ENCODE measurements at places on chromosomes 5 and 9.

DNA sequence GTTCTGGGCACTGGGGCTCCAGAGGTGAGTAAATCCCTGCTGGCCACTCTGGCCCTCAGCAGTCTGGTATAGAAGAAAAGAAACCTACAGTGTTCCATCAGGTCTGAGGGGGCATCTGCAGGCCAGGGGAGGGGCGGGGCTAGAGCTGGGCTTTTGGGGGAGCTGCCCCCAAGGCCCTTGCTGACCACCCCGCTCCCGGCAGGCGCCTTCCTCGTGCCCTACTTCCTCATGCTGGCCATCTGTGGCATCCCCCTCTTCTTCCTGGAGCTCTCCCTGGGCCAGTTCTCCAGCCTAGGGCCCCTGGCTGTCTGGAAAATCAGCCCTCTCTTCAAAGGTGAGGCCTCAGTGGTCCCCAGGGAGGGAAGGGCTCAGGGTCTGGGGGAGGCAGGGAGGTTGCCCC is 6.7 kb downstream of the SLC6A7 start:
- DNase-seq, result no peak

DNA sequence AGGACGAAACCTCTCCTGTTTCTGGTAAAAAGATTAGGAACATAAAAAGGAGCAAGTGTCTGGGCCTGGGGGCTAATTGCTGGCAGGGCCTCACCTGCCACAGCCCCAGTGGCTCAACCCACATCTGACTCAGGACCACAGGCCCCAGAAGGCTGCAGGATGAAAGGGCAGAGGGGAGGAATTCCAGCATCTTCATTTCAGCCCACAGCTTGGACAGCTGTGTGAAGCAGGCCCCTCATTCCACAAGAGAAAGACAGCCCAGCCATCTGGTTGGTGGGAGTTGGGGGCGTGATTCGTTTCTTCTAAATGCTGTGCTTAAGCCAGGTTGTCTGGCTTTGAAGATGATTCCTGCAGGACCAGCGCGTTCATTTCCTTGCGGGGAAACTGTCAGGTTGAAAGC is 29.1 kb downstream of the NKX2-5 start:
- no peak for DNase-seq

DNA sequence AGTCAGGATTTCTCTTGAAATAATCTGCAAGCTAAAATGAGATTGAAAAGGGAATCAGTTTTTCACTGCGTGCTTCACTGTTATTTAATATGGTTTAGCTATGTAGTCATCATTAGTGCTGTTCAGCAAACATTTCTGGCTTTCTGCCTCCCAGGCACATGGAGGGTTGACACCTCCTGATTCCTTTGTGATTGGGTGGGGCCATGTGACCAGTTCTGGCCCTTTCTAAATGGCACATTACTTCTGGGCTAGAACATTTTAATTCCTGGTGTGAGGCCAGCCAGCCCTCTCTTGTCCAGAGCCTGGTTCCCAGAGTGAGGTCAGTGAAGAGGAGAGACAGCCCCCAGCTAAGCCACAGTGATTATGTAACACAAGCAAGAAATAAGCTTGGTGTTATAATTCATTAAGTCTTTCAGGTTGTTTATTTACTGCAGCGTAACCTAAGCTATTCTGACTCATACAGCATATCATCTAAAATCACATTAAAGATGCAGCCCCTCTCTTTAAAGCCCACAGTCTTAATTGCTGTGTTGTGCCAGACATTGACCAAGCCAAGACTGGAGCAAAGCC is 17.4 kb upstream of the ARSI start:
- peak; percentile 100 for DNase-seq

DNA sequence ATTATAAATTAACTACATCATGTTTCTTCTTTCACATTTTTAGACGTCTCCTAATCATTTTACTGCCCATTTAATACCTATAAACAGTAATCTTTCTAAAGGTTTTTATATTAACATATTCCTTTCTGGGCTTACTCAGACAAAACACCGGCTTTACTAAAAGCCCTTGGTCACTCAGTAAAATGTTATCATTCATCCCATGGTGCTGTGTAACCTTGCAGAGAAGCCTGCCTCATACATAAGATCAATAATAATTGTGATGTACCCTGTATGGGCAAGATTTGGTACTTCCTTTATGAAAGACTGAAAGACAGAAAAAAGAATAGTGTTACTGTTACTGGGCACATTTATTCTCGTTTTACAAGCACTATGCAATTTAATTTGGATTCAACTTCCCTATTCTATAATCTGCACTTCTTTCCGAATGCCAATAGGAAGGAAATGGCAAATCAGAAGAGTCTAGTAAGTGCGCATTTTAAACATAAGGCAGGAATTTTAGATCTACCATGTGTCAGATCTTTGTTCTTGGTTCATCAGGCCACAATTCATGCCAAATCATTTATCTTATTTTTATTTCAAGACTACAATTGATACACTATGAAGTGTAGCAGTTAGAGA is 522.2 kb downstream of the CSNK1G3 start:
- DNase-seq, result no peak

DNA sequence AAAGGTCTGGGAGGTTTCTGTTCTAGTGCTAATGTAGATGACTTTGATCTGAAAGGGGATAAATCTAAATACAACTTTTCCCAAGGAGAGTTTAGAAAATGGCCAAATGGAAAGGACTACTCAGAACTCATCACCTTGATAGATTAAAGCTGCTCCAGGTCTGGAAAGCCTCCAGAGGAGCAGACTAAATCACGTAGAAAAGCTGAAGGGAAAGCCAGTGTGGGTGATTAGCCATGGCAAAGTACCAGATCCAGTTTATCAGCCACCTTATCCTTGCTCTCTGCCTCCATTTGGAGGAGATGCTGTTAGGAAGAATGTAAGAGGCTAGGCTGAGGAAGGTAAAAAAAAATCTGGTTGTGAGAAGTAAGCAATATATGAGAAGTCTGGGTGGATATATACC is 120.7 kb upstream of the RAI14 start:
- DNase-seq, result no peak

DNA sequence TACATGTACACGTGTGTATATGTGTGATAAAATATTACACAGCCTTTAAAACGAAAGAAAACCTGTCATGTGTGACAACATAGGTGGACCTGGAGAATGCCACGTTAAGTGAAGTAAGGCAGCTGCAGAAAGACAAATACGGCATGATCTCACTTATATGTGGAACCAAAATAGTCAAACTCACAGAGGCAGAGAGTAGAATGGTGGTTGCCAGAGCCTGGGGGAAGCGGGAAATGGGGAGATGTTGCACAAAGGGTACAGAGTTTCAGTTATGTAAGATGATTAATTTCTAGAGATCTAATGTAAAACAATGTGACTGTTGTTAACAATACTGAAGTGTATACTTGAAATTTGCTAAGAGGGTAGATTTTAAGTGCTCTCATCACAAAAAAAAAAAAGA is 34.8 kb downstream of the ADAMTS12 start:
- no peak for DNase-seq

- DNase-seq, result peak; percentile 31
Observed at GRCh38 chr9:100379862-100380261, 27.1 kb upstream of the TEX10 start.

DNA sequence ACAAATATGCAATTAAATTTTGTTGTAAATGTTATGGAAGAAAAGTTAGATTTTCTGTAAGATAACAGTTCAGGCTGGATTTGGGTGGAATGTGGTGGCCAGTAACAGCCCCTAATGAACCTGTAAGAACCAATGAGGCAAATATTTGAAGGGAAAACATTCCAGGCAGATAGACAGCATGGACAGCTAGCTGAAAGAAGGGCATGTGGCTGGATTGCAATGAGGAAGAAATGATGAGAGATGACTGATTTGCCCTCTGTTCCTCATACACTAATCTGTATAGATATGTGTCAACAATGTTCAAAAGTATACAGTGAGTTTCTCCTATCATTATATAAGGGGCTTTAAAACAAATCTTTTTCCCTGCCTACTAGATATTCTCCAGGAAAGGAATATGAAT is 58.8 kb downstream of the MAN2A1 start:
- no peak for DNase-seq

DNA sequence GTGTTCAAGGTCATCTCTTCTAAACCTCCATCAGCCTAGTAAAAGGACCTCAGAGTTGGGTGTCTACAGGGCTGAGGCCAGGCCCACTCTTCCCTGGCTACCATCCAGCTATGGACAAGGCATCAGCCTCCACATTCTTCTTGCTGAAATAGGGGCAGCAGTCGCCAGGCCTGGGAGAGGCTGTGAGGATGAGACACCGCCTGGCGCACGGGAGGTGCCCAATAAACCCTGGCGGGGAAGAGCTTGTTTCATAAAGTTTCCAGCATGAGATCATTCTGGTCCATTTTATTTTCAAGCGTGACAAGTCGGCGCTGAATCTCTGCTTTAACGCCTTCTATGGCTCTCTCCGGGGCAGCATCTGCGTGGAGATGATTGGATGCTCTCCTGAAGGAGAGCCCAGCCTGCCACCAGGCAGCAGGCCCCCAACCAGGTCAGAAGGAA is 153.4 kb downstream of the OLFM1 start:
- DNase-seq, result no peak

DNA sequence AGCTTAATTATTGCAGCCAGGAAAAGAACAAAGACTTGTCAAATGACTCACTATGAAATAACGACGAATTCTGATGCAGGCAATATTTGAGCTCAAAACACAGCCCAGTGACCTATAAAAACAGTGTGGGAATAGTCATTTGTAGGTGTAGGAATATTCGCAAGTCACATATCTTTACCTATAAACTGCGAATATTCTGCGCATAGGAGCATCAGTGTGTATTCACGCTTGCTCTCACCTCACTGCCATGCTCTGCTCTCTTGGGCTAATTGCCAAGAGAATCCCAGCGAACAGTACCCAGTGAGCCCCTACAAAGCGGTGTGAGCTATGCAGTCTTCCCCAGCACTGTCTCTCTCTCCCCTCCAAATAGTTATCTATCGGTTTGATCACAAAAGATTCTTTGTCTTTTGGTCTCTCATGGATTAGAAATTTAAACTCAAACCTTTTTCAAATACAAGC is 74.2 kb downstream of the ST8SIA4 start:
- peak; percentile 31 for DNase-seq

DNA sequence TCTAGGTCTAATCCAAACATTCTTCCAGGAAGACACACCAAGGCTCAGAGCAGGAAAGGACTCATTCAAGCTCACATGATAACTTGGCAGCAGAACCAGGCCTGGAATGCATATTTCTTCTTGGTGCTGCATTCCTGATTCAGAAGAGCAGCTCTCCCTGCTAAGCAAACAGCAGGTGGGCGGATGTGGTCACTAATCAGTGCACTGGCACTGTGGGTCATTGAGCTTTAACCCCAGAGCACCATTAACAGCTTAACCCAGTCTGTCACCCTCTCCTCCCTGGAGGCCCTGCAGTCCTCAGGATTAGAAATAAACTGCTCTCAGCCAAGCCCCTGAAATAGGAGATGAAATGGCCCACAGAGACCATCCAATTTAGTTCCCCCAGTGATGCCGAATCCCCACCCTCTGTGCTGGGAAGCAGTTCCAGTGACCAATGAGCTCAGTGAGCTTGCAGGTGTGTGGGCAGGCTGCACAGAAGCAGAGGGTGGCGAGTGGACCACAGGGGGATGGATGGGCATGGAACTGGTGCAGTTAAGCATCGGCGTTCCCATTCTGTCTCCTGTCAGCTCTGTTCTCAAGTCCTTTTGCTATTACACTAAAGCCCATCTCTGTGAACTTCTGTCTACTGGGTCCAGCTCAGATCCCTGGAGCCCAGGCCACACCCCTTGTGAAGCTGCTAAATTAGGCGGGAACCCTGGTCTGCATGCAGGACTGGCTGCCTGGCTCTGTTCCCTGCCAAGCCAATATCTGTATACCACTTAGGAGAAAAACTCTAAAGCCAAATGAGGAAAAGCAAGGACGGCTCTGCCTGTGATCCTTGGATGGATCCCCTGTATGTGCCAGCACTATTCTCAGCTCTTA is 16.6 kb upstream of the MEGF9 start:
- DNase-seq, result peak; percentile 100

DNA sequence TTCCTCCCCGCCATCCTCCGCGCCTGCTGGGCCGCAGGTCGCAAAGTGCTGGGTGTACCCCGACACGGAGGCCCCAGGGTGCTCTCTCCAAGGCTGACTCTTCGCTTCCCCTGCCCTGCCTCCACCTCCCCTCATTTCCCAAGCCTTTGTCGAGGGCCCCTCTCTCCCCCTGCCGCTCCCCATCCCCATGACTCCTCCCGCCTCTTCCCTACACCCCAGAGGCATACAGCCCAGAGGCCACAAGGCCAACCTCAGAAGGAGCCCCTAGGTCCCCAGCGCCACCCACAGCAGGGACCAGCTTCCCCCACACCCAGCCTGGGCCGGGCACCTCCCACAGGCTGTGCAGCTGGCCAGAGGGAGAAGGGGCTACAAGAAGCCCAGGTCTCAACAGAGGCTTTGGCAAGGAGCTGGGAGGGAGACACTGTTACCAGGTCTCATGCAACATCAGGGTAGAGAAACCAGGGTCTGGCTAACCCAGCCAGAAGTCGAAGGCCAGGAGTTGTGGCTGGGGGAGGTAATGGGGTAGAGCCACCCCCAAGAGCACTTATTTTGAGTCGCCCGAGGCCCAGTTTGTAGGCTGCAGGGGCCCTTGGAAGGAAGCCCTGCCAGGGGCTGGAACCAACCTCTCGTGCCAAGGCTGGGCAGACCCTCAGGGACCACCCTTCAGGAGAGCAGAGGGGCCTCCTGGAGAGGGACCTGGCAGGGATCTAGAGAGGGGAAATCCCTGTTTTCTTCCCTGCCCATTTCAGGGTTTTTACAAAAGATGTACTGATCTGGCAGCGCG is 24.5 kb upstream of the SARDH start:
- DNase-seq, result no peak

DNA sequence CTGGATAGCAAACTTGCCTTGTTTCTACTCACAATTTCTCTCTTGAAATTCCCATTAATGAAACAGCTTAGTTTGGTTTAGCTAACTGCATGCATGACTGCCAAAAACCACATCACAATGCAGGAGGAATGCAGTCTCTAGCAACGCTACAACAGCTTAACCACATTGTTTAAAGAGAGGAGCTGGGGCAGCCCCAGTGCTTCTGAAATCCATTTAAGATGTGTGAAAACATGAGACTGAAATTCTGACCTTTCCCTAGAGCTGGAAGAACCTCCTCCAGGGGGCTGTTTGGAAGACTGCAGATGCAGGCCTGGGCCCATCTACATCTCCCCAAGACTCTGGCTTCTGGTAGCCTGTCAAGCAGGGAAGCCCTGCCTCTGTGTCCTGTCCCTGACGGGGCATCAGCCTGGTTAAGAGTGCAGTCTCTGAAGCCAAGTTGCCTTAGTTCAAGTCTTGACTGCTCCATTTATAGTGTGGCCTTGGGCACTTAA is 157.1 kb downstream of the ZNF462 start:
- DNase-seq, result peak; percentile 94
